ENCODE measurements at places on chromosomes 1 and 21. TPM values are rescaled to one million over a fixed set of nuclear protein-coding genes. Genes with fewer than 3 reads are reported as not detected.

Gene RGS16
- total RNA-seq = 6.6 TPM

Gene OR2L8
- total RNA-seq = 6.6 TPM

Gene PAPPA2
- 5.4 TPM for total RNA-seq

Gene F3
- 9.6 TPM for total RNA-seq

Gene SYT6
- total RNA-seq = 13.0 TPM

Gene ITLN1
- total RNA-seq = 0.45 TPM

Gene SPATA21
- not detected for total RNA-seq

Gene CD1B
- total RNA-seq = not detected

DNA sequence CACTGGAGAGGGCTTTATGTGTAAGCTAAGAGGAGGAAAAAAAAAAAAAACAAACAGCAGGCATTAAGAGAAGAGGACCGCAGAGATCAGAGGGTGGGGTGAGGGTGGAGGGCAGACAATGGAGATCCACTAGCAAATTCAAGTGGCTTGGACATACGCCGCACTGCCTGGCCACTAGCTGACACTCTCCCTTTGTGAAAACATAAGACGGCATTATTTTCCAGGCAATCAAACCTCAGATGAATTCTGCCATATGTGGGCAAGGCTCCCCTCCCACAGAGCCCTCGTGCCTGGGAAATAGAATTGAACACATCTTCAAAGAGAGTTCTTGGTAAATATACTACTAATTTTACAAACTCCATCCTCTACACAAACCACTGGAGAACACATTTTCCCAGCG lies 53.6 kb downstream of the ERG start:
- DNase-seq = no peak

DNA sequence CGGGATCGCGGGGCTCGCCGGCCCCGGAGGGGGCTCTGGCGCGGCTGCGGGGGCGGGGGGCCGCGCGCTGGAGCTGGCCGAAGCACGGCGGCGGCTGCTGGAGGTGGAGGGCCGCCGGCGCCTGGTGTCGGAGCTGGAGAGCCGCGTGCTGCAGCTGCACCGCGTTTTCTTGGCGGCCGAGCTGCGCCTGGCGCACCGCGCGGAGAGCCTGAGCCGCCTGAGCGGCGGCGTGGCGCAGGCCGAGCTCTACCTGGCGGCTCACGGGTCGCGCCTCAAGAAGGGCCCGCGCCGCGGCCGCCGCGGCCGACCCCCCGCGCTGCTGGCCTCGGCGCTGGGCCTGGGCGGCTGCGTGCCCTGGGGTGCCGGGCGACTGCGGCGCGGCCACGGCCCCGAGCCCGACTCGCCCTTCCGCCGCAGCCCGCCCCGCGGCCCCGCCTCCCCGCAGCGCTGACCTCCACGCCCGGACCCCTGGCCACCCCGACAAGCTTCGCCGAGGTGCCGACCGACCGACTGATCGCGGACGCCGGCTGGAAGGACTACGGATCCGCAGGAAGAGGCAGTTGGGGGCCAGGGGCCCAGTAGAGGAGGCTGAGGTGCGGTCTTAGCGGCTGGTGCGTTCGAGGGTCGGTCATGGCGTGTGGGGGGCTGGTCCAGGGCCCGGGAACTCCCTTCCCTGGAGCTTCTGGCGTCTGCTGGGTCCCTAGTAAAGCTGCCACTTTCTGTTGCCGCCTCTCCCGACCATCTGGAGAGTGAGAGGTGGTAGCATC lies 711 bp downstream of the TRNP1 start:
- DNase-seq = peak; percentile 38

DNA sequence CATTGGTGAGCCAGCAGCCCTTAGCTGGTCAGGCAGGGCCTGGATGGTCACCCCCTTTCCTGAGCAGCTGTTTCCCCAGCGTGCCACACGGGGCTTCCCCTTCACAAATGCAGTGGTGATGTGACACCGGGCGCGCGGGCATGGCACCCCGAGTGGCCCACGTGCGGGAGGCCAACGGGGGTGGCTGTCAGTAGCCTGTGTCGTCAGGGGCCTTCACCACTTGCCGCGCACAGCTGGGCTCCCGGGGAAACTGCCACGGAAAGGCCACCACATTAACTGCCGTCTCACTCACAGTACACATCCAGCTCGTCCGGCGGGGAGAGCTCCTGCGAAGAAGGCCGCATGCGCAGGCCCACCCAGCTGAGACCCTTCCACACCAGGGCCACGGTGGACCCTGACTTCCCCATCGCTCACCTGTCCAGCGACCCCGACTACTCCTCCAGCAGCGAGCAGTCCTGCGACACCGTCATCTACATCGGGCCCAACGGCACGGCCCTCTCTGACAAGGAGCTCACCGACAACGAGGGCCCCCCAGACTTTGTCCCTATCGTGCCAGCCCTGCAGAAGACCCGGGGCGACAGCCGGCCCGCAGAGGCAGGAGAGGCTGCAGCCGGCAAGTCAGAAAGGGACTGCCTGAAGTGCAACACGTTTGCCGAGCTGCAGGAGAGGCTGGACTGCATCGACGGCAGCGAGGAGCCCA lies 530.5 kb downstream of the KIF26B start:
- DNase-seq = no peak

- DNase-seq = peak; percentile 72
Measured at GRCh38 chr1:6475381-6476133, 9.6 kb upstream of the TNFRSF25 start.

DNA sequence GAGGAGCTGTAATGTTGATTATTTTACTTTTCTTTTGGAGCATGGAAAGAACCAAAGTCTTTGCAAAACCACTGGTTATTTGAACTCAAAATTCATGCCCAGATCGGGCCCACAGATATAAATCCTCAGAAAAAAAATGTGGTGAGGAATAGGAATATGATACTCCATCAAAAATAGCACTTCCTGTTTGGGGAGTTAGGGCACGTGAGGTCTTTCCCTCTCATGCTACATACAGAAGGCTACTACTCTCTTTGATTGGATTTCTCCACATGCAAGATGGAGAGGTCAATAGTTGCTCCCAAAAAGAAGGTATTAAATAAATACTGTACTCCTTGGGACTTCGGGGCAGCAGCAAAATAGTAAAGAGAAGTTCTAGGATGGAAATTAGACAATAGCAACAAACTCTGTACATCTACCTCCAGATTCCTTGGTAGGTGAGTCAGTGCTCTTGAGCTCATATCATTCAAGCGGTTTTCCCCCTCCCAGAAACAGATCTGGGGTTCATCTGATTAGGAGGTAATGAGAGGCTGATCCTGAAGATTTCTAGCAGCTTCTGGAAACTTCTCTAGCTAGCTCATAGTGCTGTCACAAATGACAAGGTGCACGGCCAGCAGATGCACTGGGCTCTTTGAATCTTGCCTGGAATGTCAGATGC lies 47.1 kb downstream of the SLC9C2 start:
- DNase-seq = no peak

DNA sequence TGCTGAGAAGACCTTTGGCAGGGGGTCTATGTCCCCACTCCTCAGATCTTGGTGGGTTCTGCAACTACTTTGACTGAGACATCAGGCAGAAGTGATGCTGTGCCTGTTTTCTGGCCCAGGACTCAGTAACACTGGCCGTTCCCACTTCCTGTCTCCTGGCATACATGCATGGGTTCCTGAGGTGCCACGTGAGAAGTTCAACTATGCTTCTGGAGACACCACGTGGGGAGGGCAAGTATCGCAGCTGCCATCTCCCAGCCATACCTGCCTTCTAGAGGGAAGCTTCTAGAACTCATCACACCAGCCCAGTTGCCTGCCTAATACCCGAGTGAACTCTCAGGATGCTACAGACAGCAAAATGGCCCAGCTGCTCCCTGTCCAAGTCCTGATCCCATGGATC lies 65.8 kb downstream of the TRABD2B start:
- DNase-seq = no peak
